ENCODE measurements at places on chromosomes 2 and 18.
A peak's percentile ranks its signal among the peaks of the same experiment; 100 is the strongest.

- no peak for DNase-seq
Measured at GRCh38 chr2:8457092-8457481, 224.8 kb upstream of the ID2 start.

DNA sequence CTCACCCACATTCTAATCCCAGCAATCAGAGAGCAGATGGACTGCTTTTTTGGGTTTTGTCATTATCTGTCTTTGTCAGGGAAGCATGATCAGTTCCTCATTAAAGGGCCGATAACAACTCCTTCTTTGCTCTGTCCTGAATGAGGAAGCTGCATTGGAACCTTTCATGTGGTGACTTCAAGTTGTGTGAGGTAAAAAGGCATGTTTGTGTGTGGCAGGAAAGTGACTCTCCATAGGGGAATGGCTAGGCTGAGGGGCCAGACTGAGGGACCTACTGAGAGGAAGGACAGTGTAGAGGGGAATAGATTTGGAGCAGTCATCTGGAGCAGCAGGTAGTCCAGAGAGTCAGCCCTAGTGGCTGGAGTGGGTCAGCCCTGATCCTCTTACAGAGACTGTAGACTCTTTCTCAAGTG, 23.6 kb upstream of the LRRTM1 start:
- DNase-seq: no peak

DNA sequence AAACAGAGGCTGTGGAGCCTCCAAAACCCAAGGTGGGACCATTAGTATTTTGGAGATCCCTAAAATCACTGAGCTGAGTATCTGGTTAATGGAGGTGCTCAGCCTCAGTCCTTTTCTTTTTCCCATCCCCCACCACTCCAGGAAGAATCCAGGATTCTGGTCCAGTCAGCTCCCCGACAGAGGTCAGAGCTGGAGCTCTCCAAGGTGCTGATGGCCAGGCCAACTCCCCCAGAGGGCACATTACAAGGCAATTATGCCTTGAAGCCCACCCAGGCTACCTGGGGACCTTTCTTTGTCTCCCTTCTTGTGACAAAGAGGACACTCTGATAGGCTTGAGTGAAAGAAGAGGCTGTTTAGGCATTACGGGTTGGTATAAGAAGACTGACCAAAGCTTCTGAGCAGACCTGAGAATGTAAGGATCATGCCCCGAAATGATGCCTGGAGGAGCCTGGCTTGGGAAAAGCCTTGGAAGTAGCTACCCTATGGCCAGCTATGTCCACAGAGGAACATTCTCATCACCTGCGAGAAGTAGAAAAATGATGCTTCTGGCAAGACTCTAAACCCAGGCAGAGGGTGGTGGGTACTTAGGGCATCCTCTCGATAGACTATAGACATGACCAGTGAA, 102.5 kb upstream of the LDAH start:
- DNase-seq: no peak

DNA sequence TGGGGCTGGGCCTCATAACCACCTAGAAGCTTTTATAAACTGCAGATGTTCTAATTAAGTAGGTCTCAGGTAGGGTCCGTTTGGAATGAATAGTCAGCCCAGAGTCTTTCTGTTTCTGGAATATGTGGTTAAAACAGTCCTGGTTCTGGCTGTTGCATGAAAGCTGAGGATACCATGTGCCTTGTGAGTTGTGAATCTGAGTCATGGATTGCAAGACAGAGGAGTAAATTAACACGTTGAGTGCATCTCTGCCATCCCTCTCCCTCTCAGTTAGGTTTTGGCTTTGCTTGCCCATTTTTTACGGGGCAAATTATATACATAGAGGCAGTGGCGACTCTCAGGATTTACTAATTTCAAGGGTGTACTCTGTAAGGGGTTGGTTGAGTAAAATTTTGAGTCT, 59.1 kb downstream of the NCK2 start:
- DNase-seq: no peak

DNA sequence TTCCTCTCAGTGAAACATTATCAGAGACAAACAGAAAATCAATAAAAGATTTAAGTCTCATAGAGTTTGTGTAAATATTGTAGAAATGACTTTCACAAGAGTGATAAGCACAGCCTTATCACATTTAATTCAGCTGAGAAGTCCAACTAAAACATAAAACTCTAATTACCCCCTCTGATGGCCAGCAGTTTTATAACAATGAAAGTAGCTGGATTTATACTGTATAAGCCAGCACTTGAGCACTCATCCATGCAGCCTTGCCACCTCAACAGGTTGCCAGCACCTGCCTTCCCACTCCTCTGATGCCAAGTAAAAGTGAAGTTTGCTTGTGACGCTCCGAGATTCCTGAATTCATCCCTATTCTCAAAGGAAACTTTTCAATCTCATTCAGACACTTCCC, 103.0 kb upstream of the STK39 start:
- DNase-seq: no peak

- no peak for DNase-seq
Measured at GRCh38 chr2:37119157-37119556, 34.8 kb downstream of the GPATCH11 start.

- DNase-seq: no peak
Measured at GRCh38 chr2:78355967-78356366, 669.5 kb upstream of the REG3G start.

DNA sequence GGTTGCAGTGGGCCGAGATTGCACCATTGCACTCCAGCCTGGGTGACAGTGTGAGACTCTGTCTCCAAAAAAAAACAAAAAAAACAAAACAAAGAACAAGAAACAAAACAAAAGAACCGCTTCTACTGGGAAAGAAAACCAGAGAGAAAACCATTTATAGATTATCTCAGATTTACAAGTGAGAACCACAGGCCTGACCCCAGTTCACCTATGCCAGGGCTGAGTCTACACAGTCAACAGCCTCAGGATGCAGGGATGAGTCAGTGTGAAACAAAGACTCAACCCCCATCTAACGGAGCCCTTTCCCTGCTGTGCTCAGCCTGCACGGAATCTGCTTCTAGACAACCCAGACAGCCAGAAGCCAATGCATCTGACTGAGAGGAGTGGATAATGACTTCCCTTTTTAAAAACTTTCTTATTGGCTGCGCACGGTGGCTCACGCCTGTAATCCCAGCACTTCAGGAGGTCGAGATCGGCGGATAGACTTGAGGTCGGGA, 25.5 kb upstream of the YWHAQ start:
- peak; percentile 93 for DNase-seq

DNA sequence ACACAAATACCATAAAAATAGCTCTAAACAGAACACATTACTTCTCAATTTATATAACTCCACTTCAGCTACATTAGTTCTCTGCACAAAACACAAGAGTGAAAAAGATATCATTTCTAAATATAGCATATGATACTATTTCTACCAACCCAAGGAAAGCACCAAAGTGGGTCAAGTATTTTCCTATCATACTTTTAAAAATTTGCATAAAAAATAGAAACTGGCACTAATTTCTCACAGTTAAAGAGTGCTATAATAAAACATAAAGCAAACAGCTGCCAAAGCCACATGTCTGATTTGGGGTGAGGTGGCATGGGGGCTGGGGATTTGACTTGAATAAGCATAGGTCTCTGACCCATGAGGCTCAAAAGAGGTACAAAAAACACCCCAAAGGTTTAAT, 61.5 kb downstream of the BARD1 start:
- no peak for DNase-seq

DNA sequence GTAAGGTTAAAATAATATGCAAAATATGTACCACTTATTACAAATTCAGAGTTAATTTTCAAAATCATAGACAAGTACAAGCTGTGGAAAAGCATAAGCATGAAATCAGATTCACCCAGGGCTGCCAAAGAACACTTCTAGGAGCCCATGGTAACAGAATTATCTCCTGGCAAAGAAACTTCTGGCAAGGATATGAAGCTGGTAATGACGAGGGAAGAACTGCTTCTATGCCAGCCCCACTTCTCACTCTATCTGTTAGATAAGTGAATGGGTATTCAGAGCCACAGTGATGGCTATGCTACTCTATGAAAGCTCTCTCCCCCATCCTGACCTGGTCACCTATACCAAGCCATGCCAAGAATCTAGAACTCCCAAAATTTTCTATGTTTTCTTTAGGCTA, 36.9 kb upstream of the PDE1A start:
- no peak for DNase-seq

- DNase-seq: no peak
Measured at GRCh38 chr2:36165132-36165531, 190.4 kb upstream of the CRIM1 start.

DNA sequence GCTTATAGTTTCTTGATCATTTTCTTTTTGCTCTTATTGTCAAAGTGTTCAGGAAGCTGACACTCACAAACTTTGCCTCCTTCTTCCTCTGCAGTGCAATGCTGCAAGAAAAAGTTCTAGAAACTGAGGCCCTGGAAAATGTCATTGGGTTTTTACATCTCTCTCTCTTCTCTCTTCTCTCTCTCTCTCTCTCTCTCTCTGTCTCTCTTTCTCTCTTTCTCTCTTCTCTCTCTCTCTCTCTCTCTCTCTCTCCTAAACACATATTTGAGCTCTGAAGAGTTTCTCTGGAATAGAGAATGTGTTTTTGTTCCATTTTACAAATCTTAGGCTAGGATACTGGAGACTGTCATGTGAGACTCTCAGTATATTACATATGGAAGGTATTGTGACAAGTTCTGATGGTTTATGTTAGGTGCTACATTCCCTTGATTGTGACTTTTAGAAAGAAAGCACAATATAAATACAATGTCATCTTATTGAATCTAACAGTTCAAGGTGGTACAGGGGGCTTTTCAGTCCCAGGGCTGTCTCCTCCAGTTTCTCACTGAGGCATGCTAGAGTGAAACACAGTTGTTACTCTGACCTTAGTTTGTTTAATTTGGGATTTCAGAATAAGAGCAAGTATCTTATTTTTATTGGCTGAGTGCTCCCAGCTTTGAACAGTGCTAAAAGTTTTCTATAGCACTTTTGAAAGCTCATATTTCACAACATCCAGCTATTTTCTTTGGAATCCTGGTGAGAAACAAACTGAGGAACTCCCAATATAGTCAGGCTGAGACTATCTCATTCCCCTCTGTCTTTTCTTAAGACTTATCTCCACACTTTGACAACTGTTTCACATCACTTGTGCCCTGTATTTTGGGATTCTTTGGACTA, 41.4 kb upstream of the EHBP1 start:
- peak; percentile 62 for DNase-seq

DNA sequence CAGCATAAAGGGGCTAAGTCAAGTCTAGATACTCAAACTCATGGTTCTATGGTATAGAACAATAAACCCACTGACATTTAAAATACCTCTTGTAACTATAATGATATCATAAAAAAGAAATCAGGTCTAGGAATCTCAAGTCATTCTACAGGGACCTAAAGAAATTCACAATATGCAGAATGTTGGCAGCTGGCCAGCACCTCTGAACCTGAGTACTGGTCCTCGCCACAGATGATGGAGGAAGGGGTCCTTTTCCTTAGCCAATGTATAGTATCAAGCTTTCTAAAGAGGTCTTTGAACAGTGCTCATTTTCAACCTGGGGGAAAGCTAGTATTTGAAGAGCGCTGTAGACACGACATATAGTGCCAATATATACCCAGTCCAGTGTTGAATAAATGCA, 108.4 kb upstream of the ITGB6 start:
- no peak for DNase-seq
